Osteoblast (primary cell): ENCODE measurements at places on chromosomes 5 and 9. TPM values are rescaled to one million over a fixed set of nuclear protein-coding genes. Genes with fewer than 3 reads are reported as not detected.

DNA sequence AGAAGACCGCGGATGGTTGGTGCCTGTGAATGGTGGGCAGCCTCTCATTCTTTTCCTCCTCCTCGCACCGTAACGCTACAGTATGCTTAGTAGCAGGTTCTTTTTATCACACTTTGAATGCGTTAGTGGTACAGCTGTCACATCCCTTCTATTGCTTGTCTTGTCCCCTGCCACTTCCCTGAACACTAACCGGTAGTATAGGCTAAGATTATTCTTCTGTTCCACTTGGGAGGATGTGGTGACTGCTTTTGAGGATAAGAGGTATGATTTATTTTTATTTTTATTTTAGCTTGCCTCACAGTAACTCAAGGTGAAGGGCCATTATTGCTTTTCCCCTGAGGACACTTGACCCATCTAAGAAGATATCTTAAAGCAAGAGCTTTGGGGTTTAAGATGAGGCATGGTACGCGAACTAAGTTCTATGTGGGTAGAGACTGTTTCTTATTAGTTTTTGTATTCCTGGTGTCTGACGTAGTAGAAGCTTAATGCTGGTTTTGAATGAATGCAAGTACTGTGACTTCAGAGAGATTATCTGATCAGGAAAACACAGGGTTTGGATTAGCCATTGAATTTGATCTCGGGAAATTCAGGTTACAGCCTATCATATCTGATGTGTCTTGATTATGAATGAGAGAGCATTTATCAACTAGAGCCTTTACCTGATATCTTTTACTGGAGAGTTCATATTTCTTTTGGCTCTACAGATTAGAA, 951 bp downstream of the UNC13B start:
- peak overlapping the region; percentile 93 for H3K4me3 ChIP-seq
- no peak for DNase-seq
- peak overlapping the region; percentile 52 for H3K27ac ChIP-seq
- H3K4me1 ChIP-seq = peaks cover 18% of the 10 kb centered on the region

DNA sequence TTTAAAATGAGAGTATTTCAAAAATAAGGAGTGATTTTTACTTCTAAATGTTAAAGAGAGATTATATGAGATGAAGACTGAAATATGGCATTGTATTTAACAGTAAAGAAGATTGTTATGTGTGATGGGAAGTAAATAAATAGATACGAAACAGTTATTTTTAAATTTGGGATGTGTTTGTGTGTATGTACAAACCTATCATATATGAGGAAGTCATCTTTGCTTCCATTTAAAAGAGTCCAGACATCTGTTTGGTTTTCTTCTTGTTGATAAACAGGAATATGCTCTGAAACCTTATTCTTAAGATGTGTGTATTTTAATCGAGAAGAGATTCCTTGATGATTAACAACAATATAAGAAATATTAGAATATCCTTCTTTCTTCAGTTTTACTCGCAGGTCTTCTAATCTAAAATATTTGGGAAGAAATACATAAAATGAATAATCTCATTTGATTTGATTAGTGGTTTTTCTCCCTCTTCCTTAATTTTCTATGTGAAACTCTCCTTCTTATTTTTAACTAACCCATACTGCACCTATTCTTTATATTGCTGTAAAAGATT, 4.9 kb downstream of the SELENOP start:
- DNase-seq = no peak
- H3K27me3 ChIP-seq = no peaks in the 10 kb centered on the region
- H3K27ac ChIP-seq = no peak overlapping the region
- H3K4me1 ChIP-seq = peaks cover 6% of the 10 kb centered on the region

The IFNA13 gene
- total RNA-seq = not detected in 2 replicates

- H3K27ac ChIP-seq = no peak overlapping the region
- no peak for DNase-seq
- H3K36me3 ChIP-seq = no peaks in the 10 kb centered on the region
- no peak overlapping the region for H3K4me3 ChIP-seq
Observed at GRCh38 chr5:76590027-76590426, 33.2 kb downstream of the F2RL2 start.

The PCDHB16 gene
- 1.1 and 3.5 TPM in 2 replicates for total RNA-seq

- peaks cover 14% of the 10 kb centered on the region for H3K4me1 ChIP-seq
- DNase-seq = no peak
Observed at GRCh38 chr5:135974021-135974600, 19.3 kb upstream of the LECT2 start.

GRCh38 chr9:79570448-79571308, 1.1 kb upstream of the TLE4 start:
- H3K27me3 ChIP-seq = no peaks in the 10 kb centered on the region
- peak overlapping the region; percentile 82 for H3K27ac ChIP-seq
- peak overlapping the region; percentile 84 for H3K4me3 ChIP-seq
- peaks cover 16% of the 10 kb centered on the region for H3K4me1 ChIP-seq

The SLCO6A1 gene
- total RNA-seq = not detected in 2 replicates
